ENCODE measurements at places on chromosomes 6 and 20. TPM values are rescaled to one million over a fixed set of nuclear protein-coding genes. Genes with fewer than 3 reads are reported as not detected.

APOM gene
- total RNA-seq = 2.6 TPM

ANGPT4 gene
- total RNA-seq = not detected

STX11 gene
- total RNA-seq = 11.6 TPM

OR12D3 gene
- not detected for total RNA-seq

VNN1 gene
- not detected for total RNA-seq

NRSN1 gene
- not detected for total RNA-seq

PTPRK gene
- 16.2 TPM for total RNA-seq

SNX14 gene
- total RNA-seq = 80.0 TPM

DEF6 gene
- 116 TPM for total RNA-seq

TTBK1 gene
- total RNA-seq = 0.07 TPM

FAXC gene
- total RNA-seq = not detected

TBXT gene
- total RNA-seq = not detected

DACT2 gene
- not detected for total RNA-seq

NMBR gene
- not detected for total RNA-seq

TP53TG5 gene
- total RNA-seq = not detected

SLC22A16 gene
- total RNA-seq = not detected

C6orf118 gene
- total RNA-seq = not detected

DUSP15 gene
- total RNA-seq = 1.8 TPM

C4A gene
- total RNA-seq = 11.1 TPM

WFDC11 gene
- not detected for total RNA-seq

TGIF2 gene
- total RNA-seq = 46.1 TPM

C20orf173 gene
- total RNA-seq = not detected

SLC22A7 gene
- not detected for total RNA-seq

TMEM14C gene
- total RNA-seq = 31.7 TPM

PCK1 gene
- total RNA-seq = not detected

HAO1 gene
- not detected for total RNA-seq

ULBP2 gene
- total RNA-seq = not detected

CRISP3 gene
- not detected for total RNA-seq

GINS1 gene
- 3.6 TPM for total RNA-seq

ZBTB24 gene
- total RNA-seq = 32.9 TPM

HLA-DRB5 gene
- total RNA-seq = 174 TPM

NKAPL gene
- 0.52 TPM for total RNA-seq

RNF182 gene
- not detected for total RNA-seq
